ENCODE measurements at places on chromosomes 11 and 22. TPM values are rescaled to one million over a fixed set of nuclear protein-coding genes. Genes with fewer than 3 reads are reported as not detected.

Gene APOBEC3B
- 10.3 TPM for total RNA-seq

Gene DDTL
- total RNA-seq: 3.4 TPM

Gene BATF2
- 2.1 TPM for total RNA-seq

Gene ZNF215
- total RNA-seq: 9.9 TPM

Gene CHADL
- total RNA-seq: 0.47 TPM

- H3K27me3 ChIP-seq: no peaks in the 10 kb centered on the region
- no peaks in the 10 kb centered on the region for H3K4me1 ChIP-seq
- no peak overlapping the region for H3K27ac ChIP-seq
Measured at GRCh38 chr11:44775366-44775984, 48.7 kb downstream of the TSPAN18 start.

- H3K4me1 ChIP-seq: no peaks in the 10 kb centered on the region
- H3K27me3 ChIP-seq: peaks cover 7% of the 10 kb centered on the region
- no peak for DNase-seq
- no peak overlapping the region for H3K4me3 ChIP-seq
- no peaks in the 10 kb centered on the region for H3K36me3 ChIP-seq
Measured at GRCh38 chr11:20045098-20045688, 115.1 kb downstream of the DBX1 start.

GRCh38 chr22:44068422-44069191 is 44.5 kb downstream of the PARVB start:
- no peaks in the 10 kb centered on the region for H3K27me3 ChIP-seq
- H3K36me3 ChIP-seq: no peaks in the 10 kb centered on the region
- DNase-seq: no peak
- no peaks in the 10 kb centered on the region for H3K4me1 ChIP-seq
- H3K27ac ChIP-seq: no peak overlapping the region
- no peak overlapping the region for H3K4me3 ChIP-seq

DNA sequence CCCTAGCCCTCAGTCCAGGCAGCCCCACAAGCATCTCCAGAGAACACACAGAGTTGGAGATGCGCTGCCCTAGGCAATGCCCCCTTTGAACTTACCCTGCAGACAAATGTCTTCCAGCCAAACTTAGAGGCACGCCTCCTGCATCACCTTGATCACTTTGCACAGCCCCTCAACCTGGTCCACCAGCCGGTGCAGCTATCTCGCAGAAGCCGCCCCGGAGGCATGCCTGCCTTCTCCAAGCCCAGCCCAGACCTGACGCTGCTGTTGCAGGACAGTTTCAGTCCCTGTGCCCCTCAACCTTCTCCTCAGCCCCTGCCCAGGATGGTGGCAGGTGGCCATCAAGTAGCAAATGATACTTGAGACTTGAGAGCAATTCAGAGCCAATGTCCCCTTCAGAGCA is 16.7 kb upstream of the POU2AF1 start:
- DNase-seq: no peak
- peaks cover 5% of the 10 kb centered on the region for H3K27me3 ChIP-seq
- no peaks in the 10 kb centered on the region for H3K4me1 ChIP-seq
- H3K27ac ChIP-seq: no peak overlapping the region

DNA sequence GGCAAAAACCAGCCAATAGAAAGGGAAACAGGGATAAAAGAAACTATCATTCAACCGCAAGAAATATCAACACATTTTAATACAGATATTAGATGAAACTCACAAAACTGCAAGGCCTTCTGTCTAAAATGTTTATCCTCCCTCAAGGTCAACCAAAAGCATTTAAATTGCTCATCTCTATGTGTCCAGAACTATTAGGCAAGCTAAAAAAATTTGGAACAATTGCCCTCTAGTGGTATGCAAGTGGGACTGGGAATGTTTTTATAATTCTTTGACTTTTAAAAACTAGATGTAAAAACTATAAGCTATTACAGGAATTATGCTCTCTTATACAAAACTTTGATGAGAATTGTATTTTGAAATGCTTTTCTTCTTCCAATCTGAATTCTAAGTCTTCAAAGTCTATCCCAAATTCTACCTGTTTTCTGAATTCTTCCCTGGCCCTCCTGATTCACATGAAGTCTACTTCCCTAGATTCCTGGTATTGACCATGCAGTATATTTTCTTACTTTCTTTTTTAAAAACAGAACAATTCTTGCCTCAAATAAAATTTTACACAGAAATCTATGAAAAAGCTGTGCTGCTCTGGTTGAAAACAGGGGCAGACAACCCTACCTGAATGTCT is 4.9 kb downstream of the CWC15 start:
- H3K4me3 ChIP-seq: no peak overlapping the region
- no peak for DNase-seq
- H3K27ac ChIP-seq: no peak overlapping the region
- H3K36me3 ChIP-seq: peaks cover 79% of the 10 kb centered on the region

- H3K27ac ChIP-seq: peak overlapping the region; percentile 97
- no peaks in the 10 kb centered on the region for H3K27me3 ChIP-seq
- H3K4me1 ChIP-seq: peaks cover 58% of the 10 kb centered on the region
- no peak for DNase-seq
- H3K36me3 ChIP-seq: no peaks in the 10 kb centered on the region
- H3K4me3 ChIP-seq: no peak overlapping the region
Measured at GRCh38 chr22:38176170-38176741, 5.4 kb downstream of the PLA2G6 start.

DNA sequence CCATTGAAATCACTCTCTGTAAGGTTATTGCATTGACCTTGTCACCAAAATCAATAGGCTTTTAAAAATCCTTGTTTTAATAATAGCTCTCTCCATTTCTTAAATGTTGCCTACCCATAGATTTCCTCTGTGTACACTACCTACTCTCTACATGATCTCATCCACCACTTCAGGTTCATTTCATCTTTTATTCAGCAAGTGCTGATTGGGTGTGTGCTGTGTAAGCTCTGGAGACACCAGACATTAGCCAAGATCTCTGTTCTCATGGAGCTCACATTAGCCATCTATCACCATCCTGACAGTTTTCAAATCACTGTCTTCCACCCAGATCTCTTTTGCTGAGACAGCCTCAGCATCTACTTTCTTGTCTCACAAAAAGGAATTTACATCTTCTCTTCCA is 4.4 kb upstream of the MS4A10 start:
- H3K4me3 ChIP-seq: no peak overlapping the region
- no peaks in the 10 kb centered on the region for H3K27me3 ChIP-seq
- no peaks in the 10 kb centered on the region for H3K4me1 ChIP-seq
- no peak for DNase-seq
- H3K27ac ChIP-seq: no peak overlapping the region
